Stromal cell of bone marrow (primary cell): ENCODE measurements at places on chromosomes 3 and 15.

DNA sequence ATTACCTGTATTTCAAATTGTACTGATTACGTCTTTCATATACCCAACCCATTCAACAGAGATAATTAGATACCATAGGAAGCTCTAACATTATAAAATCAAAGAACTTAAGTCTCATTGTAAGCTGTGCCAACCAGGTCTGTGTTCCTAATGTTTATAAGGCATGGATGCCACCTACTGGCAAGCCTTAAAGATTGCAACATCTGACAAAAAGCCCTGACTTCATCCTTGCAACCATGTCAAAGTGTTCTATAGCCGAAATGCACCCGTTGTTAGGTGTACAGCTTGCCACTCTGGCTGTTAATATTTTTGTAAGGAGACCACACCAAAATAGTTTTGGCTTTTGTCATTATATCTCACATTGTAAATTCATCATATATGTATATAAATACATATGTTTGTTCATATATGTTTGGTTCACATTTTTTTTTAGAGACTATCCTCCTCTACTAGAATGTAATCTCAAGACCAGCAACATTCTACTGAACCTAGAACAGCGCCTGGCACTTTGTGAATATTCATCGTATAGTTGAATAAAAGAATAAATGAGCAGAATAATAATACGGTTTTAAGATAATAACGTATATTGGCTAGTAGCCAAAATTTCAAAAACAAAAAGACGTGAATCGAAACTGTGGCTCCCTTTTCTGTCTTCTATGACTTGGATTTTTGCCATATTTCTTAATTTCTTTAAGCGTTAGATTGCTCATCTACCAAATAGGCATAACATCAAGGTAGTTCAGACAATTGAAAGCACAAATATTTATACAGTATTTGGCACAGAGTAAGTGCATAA is 258.1 kb downstream of the TBL1XR1 start:
- peak; percentile 63 for DNase-seq

DNA sequence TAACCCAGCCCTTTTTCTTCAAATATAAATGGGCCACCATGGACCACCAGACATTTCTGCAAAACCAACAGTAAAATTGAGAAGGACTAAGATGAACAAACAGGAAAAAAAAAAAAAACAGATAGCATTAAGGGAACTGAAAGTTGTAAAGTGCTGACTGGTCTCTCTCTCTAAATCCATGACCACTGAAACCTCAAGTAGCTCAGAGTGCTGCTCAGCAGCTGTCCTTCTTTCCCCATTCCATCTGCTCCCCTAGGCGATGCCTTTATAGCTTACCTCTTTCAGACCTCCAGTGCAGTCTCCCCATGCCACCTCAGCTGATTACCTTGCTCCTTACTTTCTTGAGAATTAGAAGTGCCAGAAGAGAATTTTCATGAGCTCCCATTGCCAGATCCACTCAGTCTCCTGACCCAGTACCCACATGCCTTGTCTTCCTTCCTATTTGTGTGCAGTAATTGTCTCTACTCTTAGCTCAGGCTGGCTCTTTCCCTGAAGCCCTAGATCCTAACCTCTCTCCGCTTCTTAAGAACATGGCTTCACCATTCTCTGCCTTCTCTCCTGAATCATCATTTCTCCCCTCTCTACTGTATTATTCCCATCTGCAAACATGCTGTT is 23.9 kb upstream of the XIRP1 start:
- DNase-seq, result no peak

GRCh38 chr3:180617049-180617448 is 15.1 kb downstream of the TTC14 start:
- no peak for DNase-seq

DNA sequence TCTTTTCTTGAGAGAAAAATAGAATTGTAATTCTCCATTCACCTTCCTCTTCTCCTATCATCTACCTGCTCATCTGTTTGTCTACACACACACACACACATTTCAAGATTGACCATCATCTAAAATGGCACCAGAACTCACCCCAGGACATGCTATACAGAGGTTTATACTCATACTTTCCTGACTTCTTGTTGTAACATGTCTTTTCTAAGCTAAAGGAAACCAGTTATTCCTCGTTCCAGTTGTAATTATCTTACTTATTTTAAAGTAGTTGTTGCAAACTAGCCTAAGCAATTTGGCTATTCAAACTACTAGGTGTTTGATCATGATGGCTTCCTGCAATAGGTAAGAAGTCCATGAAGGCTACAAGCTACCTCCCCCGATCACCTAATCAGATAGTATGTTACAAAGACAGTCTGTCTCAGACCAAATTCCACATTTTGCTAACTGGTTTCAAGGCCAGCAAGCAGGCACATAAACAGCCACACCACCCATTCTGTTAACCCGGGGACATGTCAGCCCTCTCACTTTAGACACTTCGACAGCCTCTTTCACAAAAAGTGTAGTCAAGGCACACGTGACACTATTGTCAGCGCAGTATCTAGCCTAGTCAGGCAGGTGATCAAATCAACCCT is 189.7 kb downstream of the SHQ1 start:
- no peak for DNase-seq

DNA sequence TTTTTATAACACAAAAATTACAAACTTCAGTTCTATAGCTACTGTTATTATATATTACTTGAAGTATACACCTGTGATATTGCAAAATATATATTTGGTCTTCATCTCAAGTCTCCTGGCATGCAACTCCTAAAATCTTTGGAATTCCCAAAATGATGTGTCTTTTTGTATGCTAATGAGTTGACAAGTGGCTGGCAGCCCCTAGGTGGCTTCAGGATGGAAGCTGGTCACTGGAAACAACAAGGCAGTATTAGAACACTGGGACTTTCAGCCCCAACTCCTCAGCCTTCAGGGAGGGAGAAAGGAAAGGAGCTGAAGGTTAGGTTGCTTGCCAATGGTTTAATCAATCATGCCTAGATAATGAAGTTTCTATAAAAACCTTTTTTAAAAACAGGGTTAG is 112.0 kb downstream of the SCAPER start:
- no peak for DNase-seq

GRCh38 chr15:57686657-57687056 is 19.9 kb upstream of the POLR2M start:
- no peak for DNase-seq

DNA sequence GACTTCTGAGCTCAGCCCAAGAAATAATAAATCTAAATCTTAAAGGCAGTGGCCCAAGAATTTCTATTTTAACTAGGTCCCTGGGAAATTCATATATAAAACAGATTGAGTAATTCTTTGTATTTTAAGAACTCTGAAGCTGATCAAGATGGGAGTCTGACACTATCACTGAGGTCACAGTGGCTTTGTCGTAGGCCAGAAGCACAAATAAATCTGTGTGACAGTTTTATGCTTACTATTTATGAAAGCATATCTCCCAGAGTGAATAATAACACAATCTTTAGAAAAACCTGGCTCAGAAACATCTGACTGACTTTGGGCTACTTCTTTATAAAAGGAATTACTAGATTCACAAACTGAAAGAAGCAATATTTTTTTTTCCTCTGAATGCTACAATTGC is 51.9 kb downstream of the SLITRK3 start:
- DNase-seq, result no peak

DNA sequence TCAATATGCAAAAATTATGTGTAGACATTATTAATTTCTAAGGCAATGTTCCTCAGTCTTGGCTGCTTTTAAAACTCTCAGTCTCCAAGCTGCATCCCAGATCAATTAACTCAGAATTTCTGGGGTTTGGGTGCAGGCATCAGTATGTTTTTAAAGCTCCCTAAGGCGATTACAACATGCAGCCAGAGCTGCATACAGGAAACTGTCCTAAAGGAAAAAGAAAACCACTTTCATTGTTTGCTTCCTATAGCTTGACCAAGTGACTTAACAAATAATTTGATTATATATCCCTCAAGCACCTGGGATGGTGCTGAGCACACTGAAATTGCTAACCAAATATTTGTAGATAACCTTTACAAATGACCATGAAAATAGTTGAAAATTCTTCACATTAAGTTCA is 194.7 kb downstream of the DTWD1 start:
- no peak for DNase-seq

- DNase-seq, result no peak
Measured at GRCh38 chr3:53179580-53179979, 18.6 kb downstream of the PRKCD start.

- peak; percentile 83 for DNase-seq
Measured at GRCh38 chr3:40800343-40800742, 275.6 kb downstream of the ZNF621 start.

GRCh38 chr3:149199474-149199873 is 22.2 kb downstream of the CP start:
- DNase-seq, result no peak

- DNase-seq, result no peak
Measured at GRCh38 chr3:197598404-197598980, 42.7 kb upstream of the BDH1 start.
